WERI-Rb-1 (cell line): ENCODE measurements at places on chromosomes 6 and 20.
A peak's percentile ranks its signal among the peaks of the same experiment; 100 is the strongest.

DNA sequence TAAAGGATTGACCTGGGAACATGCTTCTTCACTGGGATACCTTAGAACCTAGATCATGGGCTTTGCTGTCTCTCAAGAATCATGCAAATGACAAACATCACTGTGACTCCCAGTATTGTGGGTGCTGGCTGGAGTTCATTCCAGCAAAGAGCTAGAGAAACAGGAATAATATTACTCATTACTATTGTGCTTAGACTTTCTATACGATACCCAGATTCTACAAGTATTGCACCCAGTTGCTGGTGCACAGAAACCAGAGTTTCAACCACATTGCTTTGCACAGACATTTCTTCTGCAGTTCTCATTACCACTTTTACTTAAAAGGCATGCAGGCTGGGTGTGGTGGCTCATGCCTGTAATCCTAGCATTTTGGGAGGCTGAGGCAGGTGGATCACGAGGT, 220.4 kb upstream of the ZNF217 start:
- DNase-seq, result no peak

- DNase-seq, result no peak
These were observed 10.7 kb downstream of the NEDD9 start for GRCh38 chr6:11221623-11222384.

DNA sequence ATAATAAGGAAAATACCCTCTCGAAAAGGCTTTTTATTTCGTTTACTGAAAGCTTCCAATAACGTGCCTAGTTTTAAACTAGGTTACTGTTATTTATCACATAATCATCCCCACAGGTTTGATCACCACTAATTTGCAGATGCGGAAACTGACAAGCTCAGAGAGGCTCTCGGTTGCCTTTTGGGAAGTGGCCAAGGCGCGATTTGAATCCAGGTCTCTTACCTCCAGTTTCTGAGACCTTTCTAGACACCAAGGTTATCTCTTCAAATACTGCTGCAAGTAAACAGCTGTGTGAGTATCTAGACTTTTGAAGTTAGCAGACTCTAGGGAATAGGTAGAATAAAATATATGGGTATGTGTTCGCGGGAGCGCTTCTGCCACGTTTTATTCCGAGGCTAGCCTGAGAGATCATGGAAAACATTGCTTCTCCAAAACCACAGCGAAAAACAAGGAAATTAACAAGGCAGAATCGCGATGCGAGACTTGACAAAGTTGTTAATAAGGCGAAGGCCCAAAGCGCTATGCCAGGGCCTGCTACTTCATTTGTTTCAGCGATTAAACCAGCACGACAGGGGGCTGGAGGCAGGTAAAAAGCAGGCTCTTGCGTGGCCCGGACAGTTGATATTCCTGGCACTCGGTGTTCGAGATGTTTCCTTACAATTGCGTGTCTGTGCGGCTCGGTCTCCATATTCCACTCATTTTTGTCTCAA, 1.8 kb upstream of the JARID2 start:
- no peak for DNase-seq

GRCh38 chr6:25303254-25303653, 24.1 kb downstream of the CARMIL1 start:
- no peak for DNase-seq

- no peak for DNase-seq
These were observed 11.8 kb downstream of the ETV7 start for GRCh38 chr6:36375644-36376155.

DNA sequence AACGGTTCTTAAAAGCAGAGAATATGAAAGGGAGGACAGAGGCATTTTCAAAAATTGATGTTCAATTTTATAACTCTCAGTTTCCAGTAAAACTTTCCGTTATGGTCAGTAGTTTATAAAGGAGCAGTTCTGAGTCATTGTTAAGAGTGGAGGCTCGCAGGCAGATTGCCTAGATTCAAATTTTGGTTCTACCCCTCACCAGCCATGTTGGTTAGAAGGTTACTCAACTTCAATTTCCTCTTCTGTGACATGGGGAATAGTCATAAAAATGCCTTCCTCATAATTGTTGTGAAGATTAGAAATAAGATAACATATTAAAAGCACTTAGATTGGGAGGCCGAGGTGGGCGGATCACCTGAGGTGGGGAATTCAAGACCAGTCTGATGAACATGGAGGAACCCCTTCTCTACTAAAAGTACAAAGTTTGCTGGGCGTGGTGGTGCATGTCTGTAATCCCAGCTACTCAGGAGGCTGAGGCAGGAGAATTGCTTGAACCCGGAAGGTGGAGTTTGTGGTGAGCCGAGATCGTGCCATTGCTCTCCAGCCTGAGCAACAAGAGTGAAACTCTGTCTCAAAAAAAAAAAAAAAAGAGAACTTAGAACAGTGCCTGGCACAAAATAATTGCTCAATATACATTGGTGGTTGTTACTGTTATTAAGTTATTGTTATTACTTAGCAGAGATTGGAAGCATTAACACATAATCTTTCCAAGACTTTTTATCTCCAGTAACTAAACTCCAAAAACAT, 348.9 kb downstream of the NRN1 start:
- no peak for DNase-seq

DNA sequence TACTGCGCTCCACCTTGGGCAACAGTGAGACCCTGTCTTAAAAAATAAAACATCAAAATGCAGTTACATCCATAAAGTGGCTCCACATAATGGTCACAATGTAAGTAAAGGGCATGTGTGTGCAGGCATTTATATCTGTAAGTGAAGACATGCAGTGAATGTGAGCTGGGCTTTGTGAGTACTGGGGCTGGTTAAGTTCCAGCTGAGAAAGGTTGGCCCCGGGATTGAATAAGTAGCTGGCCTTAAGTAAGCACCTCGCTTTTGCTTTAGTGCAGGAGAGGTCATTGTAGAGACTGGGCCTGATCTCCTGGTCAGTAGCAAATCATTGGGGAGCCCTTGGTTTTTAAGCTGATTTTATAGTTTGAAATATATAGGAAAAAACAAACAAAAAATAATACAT, 8.0 kb downstream of the QKI start:
- DNase-seq, result no peak

DNA sequence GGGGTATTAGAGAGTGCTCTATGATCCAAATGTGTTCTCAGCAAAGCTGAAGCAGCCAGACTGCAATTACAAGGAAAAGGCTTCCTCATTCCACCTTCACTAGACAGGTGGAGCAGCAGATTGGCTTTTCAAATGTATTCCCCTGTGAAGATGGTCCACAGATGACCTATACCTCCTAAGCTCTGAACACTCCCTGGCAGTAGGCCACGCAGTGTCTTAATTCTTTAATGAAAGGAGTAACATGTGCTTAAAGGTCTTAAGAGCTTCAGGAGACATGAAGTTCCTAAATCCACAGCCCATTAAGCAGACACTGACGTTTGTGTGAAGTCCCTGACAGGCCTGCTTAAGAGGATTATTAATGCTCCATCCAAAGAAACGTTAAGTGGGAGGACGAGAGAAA, 138.9 kb upstream of the NUP153 start:
- DNase-seq, result peak; percentile 94

GRCh38 chr20:10501402-10501801, 66.3 kb downstream of the SLX4IP start:
- no peak for DNase-seq

DNA sequence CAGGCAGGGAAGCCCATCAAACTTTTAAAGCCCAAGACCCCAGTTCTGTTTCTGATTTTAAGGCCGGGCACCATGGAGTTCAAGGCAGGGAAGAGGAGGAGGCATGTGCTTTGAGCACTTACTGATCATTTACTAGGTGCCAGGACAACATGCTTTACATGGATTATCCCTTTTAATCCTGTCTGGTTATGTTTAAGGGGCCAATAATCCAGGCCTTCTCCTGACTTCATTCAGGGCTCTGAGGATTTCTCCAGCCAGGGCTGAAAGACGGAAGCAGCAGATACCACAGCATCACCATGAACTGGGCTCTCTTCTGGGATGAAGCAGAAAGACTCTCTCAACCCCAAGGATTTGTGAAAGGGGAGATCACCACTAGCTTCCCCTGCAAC, 4.1 kb downstream of the CCND3 start:
- peak; percentile 78 for DNase-seq

GRCh38 chr6:51467231-51467952, 620.0 kb downstream of the PKHD1 start:
- DNase-seq, result peak; percentile 79

DNA sequence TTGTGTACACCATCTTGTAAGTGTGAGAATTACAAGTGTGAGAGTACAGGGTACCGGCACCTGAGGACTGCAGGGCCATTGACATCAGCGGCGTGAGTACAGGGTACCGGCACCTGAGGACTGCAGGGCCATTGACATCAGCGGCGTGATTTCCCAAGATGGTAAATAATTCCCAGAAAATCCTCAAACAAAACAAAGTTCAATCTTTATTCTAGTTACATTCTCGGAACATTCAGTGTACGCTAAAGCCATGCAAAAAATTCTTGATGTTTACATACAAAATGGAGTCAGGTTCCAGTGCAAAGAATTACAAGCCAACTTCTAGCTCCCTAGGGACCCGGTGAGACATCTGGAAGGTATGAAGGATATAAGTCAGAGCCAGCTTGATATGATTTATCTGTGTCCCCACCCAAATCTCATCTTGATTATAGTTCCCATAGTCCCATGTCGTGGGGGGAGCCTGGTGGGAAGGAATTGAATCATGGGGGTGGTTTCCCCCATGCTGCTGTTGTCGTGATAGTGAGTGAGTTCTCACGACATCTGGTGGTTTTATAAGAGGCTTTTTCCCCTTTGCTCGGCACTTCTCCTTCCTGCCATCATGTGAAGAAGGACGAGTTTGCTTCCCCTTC, 172.7 kb downstream of the TTLL2 start:
- no peak for DNase-seq

DNA sequence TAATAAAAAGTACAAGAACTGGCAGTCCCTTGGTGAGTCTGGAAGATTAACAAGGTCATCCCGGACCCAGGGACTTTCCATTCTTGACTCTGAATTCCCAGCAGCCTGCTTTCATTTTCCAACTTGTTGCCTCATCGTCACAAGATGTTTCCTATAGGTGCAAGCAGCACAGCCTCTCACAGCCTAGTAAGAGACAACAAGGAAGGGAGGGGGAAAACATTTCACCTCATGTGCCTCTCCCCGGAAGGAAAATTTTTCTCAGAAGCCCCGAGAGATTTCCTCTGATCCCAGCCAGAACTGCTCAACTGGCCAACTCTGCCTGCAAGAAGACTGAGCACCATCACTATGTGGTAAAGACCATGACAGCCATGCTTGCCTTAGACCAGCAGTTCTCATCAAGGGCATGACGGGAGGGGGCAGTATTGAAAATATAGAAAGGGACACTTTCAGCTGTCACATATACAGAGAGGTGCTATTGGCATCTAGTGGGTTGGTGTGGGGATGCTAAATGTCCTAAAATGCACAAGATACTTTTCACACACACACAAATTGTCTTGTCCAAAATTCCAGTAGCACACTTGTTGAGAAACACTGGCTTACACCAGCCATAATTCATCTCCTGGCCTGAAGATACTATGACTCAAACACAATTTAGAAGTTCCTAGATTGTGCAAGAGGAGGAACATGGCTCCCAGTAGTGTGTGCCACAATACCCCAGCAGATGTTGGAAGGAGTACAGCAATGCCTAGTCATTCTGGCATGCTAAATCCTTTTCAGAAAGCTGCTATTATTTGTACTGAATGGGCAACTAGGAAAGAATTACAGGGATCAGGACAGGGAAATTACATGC, 10.8 kb upstream of the WTAP start:
- no peak for DNase-seq

DNA sequence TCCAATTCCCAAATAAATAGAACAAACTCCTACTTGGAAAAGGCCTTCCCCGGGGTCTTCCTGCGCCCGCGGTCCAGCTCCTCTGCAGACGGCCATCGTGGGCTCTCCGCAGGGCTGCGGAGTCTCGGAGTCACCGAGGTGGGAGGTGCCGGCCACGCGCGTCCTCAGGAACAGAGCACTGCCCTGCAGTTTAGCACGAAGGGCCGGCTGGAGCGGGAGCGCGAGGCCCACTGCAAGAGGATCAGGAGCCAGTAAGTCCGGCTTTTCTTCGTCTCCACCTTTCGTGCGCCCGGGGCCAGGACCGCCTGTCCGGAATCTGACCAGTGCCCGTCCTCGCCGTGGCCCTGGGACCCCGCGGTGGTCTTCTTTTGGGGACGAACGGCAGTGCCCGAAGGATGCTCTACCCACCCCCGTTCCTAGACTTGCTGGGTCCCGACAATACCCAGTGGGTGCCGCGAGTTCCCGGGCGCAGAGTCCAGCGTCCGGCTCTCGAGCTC, 1.4 kb downstream of the BHLHE23 start:
- no peak for DNase-seq

DNA sequence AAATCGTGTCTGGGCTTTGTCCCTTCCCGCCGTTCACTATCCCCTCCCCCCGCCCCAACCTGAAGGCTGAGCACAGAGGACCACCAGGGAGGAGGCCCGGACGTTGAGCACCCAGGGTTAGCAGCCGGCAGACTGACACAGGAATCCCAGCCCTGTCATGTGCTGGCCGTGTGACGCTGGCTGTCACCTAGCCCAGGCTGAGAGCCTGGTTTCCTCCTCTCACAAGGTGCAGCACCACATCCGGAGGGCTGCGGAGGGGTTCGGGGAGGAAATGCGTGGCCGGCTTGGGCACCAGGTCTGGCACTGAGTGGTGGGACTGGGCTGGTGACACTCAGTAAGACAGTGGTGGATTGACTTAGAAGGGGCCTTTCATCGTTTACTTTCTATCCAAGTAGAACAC, 4.6 kb upstream of the LSM14B start:
- DNase-seq, result no peak

DNA sequence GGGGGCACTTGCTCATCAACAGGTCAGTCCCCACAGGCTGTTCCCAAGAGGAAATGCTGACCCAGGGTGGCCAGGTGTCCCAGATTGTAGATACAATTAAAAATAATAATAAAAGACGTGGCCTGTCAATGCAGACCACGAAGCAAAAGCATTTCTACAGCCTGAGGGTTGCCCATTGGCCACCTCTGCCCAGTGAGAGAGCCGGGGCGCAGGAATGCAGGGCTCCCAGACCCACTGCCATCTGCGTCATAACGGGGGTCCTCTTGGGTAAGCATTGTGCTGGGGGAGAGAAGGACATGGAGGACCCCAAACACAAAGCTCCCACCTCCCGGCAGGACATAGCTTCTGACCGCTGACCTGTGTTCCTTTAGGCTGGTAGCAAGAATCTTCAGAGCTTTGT, 22.9 kb upstream of the AFDN start:
- no peak for DNase-seq

DNA sequence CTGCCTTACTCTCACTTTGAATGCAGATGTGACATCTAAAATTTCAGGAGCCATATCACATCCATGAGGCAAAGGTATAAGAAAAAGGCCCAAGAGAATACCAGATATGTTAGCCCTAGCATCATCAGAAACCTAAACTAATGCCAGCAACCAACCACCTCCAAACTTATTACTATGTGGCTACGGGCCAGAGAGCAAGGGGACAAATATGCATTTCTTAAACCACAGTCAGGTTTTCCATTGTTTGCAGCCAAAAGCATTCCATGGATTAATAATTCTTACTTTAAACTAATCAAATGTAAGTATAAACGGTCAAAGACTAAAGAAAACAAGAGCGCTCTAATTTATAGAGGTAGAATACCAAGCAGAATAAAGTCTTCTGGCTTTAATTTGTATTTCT, 84.7 kb downstream of the TASP1 start:
- DNase-seq, result no peak
